ENCODE measurements at places on chromosomes 2 and 18.

DNA sequence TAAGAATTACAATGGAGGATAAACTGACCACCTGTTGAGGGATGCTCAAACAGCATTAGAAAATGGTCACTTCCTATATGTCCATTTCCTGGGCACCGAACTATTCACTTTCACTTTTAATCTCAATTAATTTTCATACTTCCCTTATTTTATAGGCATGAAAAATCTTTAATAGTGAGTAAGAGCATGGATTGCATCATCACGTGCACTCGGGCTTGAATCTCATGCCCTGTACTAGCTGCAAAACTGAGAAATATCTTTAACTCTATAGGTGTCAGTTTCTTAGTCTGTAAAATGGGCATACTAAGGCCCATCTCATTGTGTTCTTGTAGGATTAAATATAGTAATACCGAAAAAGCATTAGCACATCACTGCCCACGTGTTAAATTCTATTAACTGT is 183.9 kb upstream of the FIGN start:
- DNase-seq = peak; percentile 16

- peak; percentile 44 for DNase-seq
These were observed 21.4 kb upstream of the RHOB start for GRCh38 chr2:20425371-20425881.

DNA sequence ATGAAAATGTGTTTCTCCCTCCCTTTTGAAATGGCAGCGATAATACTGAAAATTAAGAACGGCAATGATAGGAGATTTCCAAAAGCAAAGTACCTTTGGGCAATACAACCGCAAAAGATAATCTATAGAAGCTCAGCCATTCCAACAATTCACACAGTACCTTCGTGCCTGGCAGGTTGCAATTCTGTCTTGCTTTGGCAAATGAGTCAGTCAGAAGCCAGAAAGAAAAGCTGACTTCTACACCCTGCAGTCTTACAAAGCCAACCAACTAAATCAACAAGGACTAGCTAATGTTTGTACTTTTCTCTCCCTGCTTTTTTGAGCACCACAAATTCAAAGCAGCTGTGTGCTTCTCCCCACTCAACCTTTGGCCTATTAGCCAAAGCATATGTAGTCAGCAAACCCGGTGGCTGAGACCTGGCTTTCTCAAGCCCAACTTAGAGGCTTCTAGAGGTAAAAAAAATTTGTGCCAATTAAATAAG is 25.7 kb upstream of the ID2 start:
- DNase-seq = peak; percentile 21

DNA sequence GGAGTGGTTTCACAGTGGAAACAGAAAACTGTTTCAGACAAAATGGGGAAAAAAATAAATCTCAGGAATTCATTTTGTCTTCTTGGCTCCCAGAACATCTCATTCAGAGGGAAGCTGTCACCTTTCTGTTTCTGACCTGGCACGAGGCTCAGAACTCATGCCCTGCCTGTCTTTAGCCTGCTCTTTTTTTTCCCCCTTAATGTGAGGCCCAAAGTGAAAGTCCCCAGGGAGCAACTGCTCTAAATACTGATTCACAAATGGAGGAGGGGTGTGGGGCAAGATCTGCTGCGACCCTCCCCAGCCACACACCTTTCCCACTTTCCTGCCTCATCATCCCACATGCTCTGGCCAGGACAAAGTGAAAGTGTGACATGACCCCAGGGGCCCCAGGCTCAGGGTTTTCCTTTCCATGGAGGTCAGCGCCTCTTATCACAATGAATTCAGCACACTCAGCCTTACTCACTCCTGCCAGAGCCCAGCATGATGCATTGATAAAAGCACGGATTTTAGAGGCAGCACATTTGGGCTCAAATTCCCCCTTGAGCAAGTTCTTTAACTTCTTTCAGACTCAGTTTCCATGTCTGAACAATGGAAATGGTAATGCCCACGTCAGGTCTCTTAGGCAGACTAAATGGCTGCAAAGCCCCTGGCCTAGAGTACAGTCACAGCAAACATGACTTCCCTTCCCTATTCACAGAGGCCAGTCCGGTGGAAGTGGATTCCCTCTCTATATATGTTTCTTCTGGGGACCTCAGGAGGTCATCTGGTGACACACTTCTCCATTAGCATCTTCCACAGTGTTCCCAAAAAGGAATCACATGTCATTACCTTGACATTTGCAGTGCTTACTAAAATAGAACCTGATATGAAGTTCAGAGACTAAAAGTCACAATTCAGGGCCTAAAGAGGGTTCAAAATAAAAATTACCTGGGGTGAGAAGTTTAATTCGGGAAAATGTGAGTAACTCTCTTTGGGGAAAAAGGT is 55.3 kb upstream of the TMEM163 start:
- DNase-seq = peak; percentile 11

DNA sequence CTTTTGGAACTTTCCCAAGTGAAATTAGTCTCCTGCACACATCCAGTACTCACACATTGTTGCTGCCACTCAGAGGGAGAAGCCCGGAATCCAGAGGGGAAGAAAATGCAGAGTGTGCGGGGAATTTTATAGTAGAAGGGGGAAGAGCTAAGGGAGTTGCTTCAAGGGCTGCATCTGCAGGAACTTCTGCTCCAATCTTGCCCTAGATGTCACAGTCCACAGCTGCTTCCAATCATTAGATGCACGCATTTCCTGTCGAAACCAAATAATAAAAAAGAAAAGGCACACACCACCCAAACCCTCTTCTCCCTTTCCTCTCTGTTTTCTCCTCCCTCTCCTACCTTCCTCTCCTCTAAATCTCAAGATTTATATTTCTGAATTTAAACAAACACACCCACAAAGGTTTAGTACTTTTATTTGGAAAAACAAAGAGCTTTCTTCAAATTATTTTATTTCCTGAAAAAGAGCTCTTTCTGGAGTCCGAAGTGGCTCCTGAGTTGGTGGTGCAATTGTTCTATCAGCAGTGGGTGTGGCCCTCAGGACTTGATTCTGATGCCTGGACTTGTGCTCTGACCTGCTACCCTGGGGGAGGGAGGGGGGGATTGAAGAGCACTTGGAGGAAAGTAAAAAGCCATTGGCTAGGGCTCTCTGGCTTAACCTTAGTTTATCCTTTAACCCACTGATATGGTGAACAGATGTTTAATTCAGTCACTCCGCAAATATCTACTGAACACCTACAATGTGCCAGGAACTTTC is 72.0 kb downstream of the KCNE4 start:
- peak; percentile 59 for DNase-seq

DNA sequence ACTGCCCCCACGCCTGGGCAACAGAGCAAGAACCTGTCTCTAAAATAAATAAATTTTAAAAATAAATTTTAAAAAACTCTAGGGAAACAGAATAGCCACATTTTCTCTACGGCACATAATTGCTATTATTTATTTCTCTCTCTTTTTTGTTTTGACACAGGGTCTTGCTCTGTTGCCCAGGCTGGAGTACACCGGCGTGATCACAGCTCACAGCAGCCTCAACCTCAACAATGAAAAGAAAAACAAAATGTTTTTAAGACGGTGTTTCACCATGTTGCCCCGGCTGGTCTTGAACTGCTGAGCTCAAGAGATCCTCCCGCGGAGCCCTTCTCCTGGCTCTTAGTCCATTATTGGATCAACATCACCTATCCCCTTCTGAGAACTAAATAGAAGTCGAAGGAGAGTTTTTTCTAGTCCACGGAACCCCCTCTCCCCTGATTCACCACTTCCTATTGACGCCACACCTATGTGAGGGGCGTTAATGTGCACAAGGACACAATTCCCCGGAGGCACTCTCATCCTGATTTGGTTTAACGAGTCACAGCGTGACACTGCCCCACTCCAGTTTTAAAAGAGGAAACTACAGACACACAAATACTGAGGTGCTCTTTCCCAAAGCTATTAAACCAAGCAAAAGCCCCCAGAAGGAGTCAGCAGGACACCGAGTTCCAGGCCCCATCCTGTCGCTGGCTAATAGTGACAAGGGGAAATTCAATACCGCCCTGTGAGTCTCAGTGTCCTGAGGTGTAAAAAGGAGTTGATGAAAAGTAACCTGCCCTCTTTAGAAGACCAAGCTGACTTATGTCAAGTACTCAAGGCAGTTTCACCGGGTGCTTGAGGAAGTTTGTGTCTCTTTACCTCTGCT is 1.1 kb downstream of the NPC1 start:
- peak; percentile 48 for DNase-seq

GRCh38 chr2:161337247-161337646 is 29.0 kb downstream of the PSMD14 start:
- no peak for DNase-seq

DNA sequence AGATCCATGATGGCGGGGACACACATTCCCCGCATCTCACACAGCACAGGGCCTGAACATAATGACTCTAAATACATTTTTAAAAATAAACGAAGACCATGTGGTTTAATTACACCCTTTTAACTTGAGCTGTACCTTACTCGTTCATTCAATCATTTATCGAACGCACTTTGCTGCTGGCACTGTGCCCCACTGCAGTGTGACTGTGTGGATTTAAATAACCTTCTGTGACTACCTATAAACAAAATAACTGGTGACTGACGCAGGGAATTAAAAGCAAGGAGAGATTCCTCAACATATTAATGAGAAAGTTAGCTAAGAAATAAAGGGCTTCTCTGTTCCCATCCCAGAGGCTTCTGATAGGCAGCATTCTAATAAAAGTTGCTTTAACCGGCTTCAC is 10.9 kb upstream of the FZD7 start:
- no peak for DNase-seq

- DNase-seq = no peak
These were observed 112.0 kb downstream of the GULP1 start for GRCh38 chr2:188403676-188404075.

- DNase-seq = no peak
These were observed 126.5 kb downstream of the MAPK4 start for GRCh38 chr18:50686409-50686808.

GRCh38 chr2:217966423-217967070 is 36.2 kb downstream of the TNS1 start:
- DNase-seq = no peak

GRCh38 chr2:43540021-43540779 is 55.6 kb downstream of the THADA start:
- peak; percentile 79 for DNase-seq

- peak; percentile 80 for DNase-seq
These were observed 1.0 kb downstream of the RTN4 start for GRCh38 chr2:55049043-55049820.

- DNase-seq = no peak
These were observed 161.2 kb upstream of the SIX2 start for GRCh38 chr2:45170191-45171135.

GRCh38 chr2:196980473-196980872 is 54.0 kb upstream of the PGAP1 start:
- no peak for DNase-seq

DNA sequence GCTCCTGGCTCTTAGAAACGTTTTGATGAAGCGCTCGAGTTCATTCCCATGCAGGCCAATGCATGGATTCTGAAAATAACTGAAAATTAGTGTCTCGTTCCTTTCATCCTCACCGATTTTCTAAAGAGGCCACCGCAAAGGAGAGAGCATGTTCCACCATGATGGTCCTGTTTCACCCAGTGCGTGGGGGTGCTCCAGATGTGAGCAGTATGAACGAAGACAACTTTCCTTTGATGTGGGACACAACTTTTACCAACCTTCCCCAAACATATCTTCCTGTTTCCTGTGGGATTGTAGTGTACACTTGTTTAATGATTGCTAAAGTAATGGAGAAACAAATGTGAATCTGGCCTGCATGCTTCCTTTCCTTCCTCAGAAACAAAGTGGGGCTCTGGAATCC is 114.5 kb downstream of the PRPF40A start:
- no peak for DNase-seq

DNA sequence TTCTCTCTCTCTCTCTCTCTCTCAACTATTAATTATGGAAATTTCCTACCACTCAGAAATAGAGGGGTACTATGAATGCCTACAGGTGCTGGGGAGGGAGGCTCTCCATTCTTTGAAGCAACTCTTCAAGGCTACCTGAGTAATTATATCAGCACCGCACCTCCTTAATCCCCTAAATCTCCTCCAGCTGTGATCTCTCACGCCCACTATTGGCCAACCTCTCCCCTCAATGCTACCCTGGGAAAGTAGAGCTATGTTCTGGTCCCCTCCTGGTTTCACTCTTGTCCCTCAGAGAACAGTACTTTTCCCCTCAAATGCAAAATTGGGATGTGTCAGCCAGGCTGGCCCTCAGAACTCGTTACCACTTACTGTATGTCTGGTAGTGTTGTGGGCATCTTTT is 1.6 kb downstream of the MOCOS start:
- no peak for DNase-seq

- no peak for DNase-seq
These were observed 117.4 kb downstream of the LRATD1 start for GRCh38 chr2:14749884-14750283.

GRCh38 chr18:48795696-48796095 is 155.1 kb downstream of the SMAD7 start:
- DNase-seq = no peak

GRCh38 chr18:52046842-52047241 is 293.2 kb upstream of the DCC start:
- no peak for DNase-seq

DNA sequence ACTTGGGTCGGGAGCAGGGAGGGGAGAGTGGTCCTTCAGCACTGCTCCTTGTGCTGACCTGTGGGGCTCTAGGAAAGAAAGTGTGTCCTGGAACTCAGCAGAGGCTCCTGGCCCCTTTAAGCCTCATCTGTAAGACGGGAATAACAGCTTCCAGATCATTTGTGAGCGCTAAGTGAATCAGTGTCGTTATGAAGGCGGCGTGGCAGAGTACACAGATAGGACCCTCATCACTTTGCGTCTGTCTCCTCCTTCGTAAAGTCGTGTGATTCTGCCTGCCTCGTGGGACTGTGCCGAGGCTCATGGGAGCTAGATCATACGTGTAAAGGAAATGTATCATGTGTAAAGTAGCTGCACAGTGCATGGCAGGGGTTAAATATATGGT is 18.6 kb downstream of the COLEC11 start:
- no peak for DNase-seq

GRCh38 chr18:55864281-55864680 is 276.3 kb upstream of the TCF4 start:
- no peak for DNase-seq

DNA sequence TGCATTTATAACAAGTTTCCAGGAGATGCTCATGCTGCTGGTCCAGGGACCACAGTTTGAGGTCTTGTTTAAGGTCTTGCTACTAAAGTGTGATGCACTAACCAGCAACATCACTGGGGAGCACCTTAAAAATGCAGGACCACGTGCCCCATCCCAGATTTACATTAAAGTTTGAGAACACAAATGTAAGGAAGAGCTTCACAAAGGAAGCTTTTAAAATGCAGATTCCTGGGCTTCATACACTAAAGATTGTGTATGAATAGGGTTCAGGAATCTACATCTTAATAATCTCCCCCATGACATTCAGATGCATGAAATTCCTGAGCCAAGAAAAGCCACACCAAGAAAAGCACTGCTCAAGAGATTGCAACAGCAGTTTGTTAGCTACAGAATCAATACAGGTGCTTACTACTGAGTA is 235.3 kb upstream of the TANK start:
- DNase-seq = no peak

GRCh38 chr2:65435625-65436168 is 3.3 kb upstream of the SPRED2 start:
- DNase-seq = peak; percentile 86

GRCh38 chr18:8730080-8730827 is 24.9 kb downstream of the MTCL1 start:
- DNase-seq = peak; percentile 70

Measured in EL (cell line).